Right lobe of liver (tissue), 6 donors: ENCODE measurements at places on chromosomes 11 and 22. TPM values are rescaled to one million over a fixed set of nuclear protein-coding genes. Genes with fewer than 3 reads are reported as not detected.

OR52A1 gene
- total RNA-seq = not detected

KDM4D gene
- total RNA-seq = 0.11 TPM

AIFM3 gene
- total RNA-seq = 0.37 TPM

SPON1 gene
- 0.93 TPM for total RNA-seq

L3MBTL2 gene
- total RNA-seq = 11.7 TPM

PDGFB gene
- total RNA-seq = 1.4 TPM

PTPN5 gene
- not detected for total RNA-seq

SIAE gene
- 56.8 TPM for total RNA-seq

FAM180B gene
- not detected for total RNA-seq

CCDC81 gene
- 0.87 TPM for total RNA-seq

APOL5 gene
- total RNA-seq = not detected

PNPLA3 gene
- 66.8 TPM for total RNA-seq

OR51B5 gene
- total RNA-seq = not detected

SREBF2 gene
- total RNA-seq = 28.0 TPM

APBB1 gene
- total RNA-seq = 3.3 TPM

AQP11 gene
- total RNA-seq = 5.3 TPM

MPZL2 gene
- 13.0 TPM for total RNA-seq

SEPTIN3 gene
- not detected for total RNA-seq
